SJSA1 (cell line): ENCODE measurements at places on chromosomes 3 and 15.

- peak; percentile 26 for DNase-seq
Measured at GRCh38 chr3:33980252-33980651, 181.8 kb downstream of the PDCD6IP start.

DNA sequence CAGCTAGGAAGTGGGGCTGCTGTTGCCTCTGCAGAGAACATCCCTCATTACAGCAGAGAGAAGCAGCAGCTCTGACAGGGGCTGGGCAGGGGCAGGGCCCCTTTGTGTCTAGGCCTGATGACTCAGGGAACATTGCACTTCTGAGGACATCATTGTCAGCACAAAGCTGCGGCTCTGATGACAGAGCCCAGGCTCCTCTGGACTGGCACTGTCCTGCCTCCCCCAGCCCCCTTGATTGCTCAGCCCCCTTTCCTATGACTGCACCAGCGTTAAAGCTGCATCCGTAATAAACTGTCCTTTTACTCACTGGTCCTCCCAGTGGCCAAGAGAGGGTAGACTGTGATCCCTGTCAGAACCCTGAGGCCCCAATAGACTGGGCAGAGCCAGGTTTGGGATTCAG, 18.3 kb downstream of the TRH start:
- no peak for DNase-seq

GRCh38 chr3:157786211-157786610, 283.0 kb upstream of the VEPH1 start:
- no peak for DNase-seq

- DNase-seq: no peak
Measured at GRCh38 chr15:89784686-89784960, 8.5 kb downstream of the MESP2 start.

DNA sequence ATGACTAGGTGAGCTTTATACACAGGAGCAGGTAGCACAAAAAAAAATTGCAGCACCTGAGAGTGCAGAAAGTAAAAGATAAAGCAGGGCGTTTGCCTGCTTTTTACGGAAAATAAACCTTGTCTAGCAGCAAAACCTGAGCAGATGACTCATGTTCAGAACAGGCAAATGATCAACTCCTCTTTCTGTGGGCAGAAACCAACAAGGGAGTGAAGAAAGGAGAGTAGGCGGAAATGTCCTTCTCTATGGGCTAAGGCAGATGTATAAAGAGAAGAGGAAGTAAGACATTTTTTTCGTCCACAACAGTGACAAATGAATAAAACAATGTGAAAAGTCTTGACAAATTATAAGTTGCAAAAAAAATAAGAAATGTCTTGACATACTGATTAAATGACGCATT, 24.5 kb upstream of the GMNC start:
- DNase-seq: no peak

DNA sequence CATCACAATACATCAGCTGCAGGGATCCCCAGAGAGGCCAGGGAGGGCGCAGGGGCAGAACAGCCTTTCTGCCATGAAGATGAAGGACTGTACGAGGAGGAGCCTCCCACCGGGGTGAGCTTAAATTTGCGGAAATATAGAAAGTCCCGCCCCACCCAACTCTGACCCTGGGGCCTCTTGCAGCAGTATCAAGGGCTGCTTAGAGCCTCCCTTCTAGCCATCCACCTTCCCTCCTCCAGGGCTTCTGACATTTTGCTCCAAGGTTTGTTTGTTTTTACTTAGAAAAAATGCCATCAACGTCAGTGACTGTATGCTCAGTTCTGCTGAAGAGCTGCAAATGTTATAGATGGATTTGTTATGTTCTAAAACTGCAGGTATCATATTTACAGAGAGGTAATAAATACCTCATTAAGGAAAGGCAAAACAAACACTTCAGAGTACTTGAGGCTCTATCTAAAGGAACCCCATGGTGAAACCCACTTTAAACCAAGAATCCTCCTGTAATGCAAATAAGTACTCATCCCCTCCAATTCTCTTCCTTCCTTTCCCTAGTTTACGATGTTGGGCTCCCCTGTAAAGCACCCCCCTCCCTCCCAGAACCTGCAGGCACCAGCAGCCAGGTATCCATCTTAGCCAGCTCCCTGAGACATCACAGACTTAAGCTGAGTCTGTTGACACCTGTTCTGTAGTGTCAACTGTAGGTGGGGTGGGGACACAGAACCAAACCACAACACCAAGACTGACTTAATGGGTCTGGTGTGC, 30.5 kb downstream of the RFTN1 start:
- peak; percentile 51 for DNase-seq

GRCh38 chr3:189941679-189942078, 179.0 kb downstream of the P3H2 start:
- peak; percentile 68 for DNase-seq

DNA sequence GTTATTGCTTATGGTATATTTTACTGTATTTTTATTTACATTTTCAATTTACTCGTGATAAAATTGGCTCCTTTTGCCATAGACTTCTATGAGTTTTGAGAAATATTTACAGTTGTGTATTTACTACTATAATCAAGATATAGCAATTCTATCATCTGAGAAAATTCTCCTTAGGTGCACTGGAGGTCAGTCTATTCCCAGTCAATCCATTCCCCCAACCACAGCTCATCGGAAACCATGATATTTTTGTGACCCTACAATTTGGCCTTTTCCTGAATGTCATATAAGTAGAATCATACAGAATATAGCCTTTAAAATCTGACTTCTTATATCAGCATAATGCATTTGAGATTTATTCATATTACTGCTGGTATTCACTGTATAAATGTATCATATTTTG, 114.7 kb upstream of the LRTM1 start:
- no peak for DNase-seq

GRCh38 chr3:157594413-157594812, 91.2 kb upstream of the VEPH1 start:
- DNase-seq: no peak

DNA sequence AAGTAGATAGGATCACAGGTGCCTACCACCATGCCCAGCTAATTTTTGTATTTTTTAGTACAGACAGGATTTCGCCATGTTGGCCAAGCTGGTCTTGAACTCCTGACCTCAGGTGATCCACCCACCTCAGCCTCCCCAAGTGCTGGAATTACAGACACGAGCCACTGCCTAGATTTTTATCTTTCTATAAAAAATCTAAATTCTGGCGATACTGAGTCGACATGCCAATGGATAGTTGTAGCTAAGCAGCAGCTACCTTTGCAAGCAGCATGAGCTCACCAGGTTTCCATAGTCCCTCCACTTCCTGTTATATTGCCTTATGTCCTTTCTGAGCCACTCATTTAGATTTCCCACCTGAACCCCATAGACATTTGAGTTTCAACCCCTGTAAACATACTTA, 13.1 kb upstream of the FMN1 start:
- no peak for DNase-seq

DNA sequence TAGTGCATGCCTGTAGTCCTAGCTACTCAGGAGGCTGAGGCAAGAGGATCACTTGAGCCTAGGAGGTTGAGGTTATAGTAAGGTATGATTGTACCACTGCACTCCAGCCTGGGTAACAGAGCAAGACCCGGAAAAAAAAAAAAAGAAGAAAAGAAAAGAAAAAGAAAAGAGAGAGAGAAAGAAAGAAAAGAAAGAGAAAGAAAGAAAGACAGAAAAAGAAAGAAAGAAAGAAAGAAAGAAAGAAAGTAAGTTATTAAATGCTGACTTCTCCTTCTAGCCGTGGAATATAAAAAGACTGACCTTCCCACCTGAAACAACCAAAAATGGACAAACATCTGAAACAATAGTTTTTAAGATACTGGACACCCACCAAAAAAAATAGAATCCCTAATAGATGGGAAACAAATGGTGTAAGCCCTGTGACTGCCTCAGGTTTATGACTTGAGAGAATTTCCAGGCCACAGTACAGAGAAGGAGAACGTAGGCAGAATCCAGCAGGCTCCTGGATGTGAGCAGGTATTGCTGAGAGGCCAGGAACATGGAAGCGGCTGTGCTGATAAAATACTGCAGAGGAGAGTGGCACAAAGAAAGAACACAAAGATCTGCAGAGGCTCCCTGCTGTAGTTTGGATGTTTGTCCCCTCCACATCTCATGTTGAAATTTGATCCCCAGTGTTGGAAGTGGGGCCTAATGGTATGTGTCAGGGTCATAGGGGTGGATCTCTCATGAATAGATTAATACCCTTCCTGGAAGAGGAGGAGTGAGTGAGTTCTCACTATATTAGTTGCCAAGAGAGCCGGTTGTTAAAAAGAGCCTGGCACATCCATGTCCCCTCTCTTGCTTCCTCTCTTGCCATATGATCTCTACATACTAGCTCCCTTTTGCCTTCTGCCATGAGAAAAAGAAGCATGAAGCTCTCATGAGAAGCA, 41.8 kb upstream of the PRSS50 start:
- DNase-seq: no peak

DNA sequence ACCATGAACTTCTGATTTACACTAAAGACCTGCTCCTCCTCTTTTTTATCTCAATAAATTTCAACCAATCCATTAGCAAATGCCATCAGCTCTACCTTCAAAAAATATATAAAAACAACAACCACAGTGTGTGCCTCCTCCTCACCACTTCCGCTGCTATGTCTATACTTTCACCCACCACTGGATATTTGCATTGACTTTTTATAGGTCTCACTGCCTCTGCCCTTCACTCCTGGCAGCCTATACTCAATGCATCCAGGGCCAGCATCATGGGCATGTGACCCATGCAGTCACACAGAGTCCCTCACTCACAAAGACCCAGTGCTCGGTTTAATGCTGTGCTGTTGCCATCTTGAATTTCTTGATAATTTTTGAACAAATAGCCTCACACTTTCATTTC, 53.5 kb upstream of the CCDC54 start:
- DNase-seq: no peak

- peak; percentile 80 for DNase-seq
Measured at GRCh38 chr15:66565741-66566144, at the start of gene LCTL. TSS of gene LCTL (minus strand) at chr15:66565998. CDS start at chr15:66565365, 633 bp downstream.

GRCh38 chr3:151226088-151226563, 23.1 kb upstream of the GPR171 start:
- DNase-seq: no peak

DNA sequence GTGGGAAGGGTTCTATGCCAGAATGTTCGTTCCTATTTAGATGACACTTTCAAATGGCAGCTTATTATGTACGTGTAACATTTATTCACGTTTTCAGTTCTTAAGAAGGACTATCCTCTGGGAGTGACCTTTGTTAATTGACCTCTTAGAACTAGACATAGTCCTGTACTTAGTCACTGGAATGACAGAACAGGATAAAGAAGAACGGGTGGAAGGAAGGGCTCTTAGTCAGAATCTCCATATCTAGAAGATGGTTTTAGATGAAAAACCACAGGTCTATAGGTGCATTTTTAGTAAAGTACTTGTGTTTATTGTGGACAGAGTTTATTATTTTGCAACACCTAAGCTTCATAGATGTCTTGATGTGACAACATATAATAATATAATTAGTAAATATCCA, 6.5 kb downstream of the METTL6 start:
- DNase-seq: no peak

- DNase-seq: no peak
Measured at GRCh38 chr3:45642731-45643152, 46.5 kb upstream of the SACM1L start.

GRCh38 chr3:194749631-194750490, 64.2 kb downstream of the FAM43A start:
- no peak for DNase-seq

DNA sequence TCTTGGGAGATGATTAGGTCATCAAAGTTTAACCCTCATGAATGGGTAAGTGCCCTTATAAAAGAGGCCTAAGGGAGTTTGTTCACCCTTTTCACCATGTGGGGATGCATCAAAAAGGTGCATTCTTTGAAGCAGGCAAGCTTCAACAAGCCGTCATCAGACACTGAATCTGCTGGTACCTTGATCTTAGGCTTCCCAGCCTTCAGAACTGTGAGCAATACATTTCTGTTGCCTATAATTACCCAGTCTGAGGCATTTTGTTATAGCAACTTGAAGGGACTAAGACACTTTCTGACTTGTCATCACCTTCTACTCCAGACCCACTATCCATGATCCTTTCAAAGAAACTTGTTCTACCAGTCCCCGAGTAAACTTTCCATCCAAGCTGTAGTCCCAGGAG, 44.6 kb upstream of the LRRC58 start:
- DNase-seq: no peak

DNA sequence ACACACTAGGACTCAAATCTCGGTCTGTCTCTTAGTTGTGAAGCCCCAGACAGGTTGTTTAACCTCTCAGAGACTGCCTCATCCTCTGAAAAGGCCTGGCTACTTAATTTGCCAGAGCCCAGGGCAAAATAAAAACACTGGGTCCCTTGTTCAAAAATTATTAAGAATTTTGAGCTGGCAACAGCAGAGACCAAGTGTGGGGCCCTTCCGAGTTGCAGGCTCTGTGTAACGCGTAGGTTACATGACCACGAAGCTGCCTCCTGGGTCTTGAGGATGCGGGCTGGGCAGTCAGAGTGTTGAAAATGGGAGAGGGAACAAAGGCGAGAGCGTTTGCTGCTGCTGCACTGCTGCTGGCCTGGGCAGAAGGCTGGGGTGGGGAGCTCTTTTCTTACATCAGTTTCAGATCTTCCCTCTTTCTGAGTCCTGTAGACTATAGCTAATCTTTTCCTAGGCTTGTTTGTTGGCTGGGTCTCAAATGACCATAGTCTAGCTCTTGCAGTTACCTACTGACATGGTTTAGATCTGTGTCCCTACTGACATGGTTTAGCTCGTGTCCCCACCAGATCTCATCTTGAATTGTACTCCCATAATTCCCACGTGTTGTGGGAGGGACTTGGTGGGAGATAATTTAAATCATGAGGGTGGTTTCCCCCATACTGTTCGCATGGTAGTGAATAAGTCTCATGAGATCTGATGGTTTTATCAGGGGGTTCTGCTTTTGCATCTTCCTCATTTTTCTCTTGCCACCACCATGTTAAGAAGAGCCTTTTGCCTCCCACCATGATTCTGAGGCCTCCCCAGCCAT, 49.9 kb downstream of the CLEC3B start:
- DNase-seq: no peak

DNA sequence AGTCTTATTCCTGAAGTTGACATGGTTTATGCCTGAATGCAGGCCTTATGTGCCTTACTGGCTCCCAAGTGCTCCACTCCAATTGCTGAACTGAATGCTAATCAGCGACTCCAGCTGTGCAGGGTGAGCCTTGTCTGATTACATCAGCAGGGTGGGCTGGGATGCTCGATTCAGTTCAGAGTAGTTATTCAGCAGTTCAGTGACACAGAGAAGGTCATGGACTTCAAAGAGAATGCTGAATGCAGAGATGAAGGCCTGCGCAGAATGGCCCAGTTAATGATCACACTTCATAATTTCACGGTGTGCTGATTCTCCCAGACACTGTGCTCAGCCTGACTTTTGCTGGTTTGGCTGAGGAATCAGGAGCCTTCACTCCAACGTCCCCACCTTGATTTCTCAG, 63.6 kb downstream of the CLDN1 start:
- no peak for DNase-seq

GRCh38 chr3:111598552-111598951, 3.4 kb upstream of the ZBED2 start:
- no peak for DNase-seq

- peak; percentile 26 for DNase-seq
Measured at GRCh38 chr15:100929641-100930042, 10.5 kb downstream of the LRRK1 start.
